Activated CD4-positive, alpha-beta T cell treated with anti-CD3 and anti-CD28 coated beads, Interleukin-2, amount 10 ng/mL, durations not matched to agents 24 days and 14 days (primary cell): ENCODE measurements at places on chromosomes 13 and 19. TPM values are rescaled to one million over a fixed set of nuclear protein-coding genes. Genes with fewer than 3 reads are reported as not detected.

Gene TMEM38A
- 0.42 and 0.83 TPM in 2 replicates for total RNA-seq

Gene LGALS14
- total RNA-seq, result not detected in 2 replicates

Gene FBXO27
- 0.14 and 0.17 TPM in 2 replicates for total RNA-seq

DNA sequence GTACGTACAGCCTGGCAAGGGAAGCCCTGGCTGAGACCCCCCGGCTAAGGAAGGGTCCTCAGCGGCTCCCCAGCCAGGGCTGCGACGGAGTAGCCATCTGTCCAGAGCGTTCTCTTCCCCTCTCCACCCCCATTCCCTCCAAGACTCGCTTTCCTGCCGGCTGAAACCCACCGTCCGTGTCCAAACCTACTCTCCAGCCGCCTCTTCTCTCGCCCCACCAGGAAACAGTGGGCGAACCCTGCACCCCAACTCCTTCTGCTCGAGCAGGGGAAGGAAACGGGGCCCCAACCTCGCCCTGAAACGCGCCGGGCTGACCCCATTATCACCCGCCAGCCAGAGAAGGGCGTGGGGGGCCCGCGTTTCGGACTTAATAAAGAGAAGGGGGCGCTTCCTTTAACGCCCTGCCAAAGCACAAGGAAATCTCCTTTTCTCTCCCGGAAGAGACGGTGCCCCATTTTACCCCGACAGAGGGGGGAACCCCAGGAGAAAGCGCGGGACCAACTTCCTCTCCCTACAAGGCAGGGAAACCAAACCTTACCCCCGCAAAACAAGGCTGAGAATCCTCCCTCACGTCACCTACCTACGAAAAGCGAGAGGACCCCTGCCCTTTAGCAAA, 2.5 kb downstream of the ZC3H4 start:
- H3K4me1 ChIP-seq, result peaks cover 52% of the 10 kb centered on the region
- peak overlapping the region; percentile 100 for H3K27ac ChIP-seq
- H3K27me3 ChIP-seq, result no peaks in the 10 kb centered on the region
- peaks cover 40% of the 10 kb centered on the region for H3K36me3 ChIP-seq
- peak overlapping the region; percentile 96 for H3K4me3 ChIP-seq

DNA sequence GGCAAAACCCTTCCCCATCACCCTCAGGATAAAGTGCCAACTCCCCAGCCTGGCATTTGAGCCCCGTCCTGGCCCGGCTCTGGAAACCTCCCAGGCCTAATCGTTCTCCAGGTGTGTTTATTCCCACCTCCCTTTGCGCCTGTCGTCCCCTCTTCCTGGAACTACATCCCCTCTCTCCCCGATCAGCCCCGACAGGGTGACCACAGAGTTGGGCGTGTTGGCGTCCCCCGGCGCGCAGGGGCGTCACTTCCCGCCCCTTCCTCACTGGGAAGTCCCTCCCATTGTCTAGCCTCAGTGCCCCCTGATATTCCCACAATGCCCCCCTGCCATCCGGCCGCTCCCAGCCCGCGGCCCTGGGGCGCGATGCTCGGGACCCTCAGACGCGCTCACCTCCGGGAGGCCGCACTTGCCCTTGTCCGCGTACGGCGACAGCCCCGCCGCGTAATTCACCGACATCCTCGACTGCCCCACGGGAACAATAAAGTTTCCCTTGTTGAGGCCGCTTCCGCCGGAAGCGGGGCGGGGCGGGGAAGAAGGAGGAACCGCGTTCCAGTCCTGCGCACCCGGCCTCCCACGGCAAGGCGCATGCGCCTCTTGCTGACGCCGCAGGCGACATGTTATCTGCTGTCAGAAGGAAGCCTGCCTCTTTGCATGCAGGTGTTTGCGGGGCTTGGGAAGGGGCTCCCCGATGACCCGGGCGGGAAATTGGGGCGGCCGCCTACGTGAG, at the start of the genes ANKRD24 and SIRT6:
Gene ANKRD24 (plus strand): TSS at position 606 of the 727 bp plus-strand sequence. CDS start 3,737 bp downstream, outside the sequence.
Gene SIRT6 (minus strand): TSS at position 480 of the 727 bp plus-strand sequence. CDS start 24 bp downstream, at position 456.
- peaks cover 40% of the 10 kb centered on the region for H3K4me1 ChIP-seq
- peak within 1 kb of the TSS; percentile 96 for H3K27ac ChIP-seq
- peaks cover 16% of the 10 kb centered on the region for H3K36me3 ChIP-seq
- H3K4me3 ChIP-seq, result peak within 1 kb of the TSS; percentile 99
- H3K27me3 ChIP-seq, result peaks cover 2% of the 10 kb centered on the region
- DNase-seq, result peak; percentile 99

DNA sequence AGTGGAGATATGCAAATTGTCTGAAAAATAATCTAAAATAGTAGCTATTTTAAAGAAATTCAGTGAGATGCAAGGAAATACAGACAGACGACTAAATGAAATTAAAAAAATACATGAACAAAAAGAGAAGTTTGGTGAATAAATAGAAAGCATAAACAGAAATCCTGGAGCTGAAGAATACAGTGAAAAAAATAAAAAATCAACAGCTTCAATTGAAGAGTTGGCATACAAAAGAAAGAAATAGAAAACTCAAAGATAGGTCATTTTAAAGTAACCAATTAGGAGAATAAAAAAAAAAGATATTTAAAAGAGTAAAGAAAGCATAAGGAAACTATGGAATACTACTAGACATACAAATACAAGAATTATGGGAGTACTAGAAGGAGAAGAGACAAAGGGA, 2191.5 kb upstream of the PCDH20 start:
- H3K4me1 ChIP-seq, result no peaks in the 10 kb centered on the region
- H3K27ac ChIP-seq, result no peak overlapping the region
- no peaks in the 10 kb centered on the region for H3K27me3 ChIP-seq
- DNase-seq, result no peak

DNA sequence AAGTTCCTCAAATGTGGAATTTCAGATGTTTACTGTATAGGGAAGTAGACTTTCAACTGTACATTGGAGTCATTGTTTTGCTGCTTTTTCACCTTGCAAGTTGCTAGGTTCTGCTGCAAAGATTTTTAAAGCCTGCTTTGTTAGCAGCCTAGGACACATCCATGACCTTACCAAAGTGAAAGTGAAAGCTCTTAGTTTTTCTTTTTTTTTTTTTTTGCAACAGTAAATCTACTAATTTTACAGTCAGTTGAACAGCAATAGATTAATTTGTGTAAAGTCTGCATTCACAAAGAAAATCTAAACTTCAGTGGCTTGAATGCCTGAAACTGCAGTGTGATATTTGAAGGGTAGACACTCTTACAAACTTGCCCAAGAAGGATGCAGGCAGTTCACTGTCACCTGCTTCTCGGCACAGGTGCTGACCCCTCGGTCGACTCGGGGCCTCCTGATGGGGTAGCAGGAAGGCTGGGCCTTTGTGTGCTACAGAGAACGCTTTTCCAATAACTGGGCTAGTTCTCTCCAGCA, 5.0 kb upstream of the MTIF3 start:
- no peaks in the 10 kb centered on the region for H3K27me3 ChIP-seq
- H3K27ac ChIP-seq, result peak overlapping the region; percentile 95
- H3K4me1 ChIP-seq, result peaks cover 15% of the 10 kb centered on the region
- DNase-seq, result peak; percentile 77
- H3K4me3 ChIP-seq, result peak overlapping the region; percentile 88

DNA sequence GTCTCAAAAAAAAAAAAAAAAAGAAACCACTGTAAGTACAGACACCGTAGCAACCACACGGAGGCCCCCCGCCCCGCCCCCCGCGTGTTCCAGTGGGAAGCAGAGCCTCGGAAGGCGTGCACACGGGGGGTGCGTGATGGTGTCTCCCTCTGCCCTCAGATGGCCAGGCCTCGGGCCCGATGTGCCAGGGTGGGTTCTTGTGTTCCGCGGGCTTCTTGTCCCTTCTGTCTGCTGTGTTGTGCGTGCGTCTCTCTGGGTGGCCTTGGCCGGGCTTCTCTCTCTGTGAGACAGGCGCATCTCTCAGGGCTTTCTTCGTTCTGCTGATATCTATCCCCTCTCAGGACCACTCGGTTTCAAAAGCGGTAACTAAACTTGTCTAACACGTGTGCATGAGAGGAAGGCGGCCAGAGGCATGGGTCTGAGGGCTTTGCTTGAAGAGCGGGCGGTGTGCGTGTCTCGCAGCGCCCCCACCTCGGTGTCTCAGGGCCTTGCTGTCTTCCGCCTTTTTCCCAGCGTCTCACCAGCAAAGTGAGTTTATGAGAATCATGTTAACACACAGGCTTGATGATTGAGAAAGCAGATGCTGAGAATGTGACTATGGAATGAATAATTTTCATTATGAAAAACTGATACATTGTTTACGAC, 12.6 kb downstream of the ATP11A start:
- peaks cover 3% of the 10 kb centered on the region for H3K36me3 ChIP-seq
- no peak for DNase-seq
- peaks cover 37% of the 10 kb centered on the region for H3K4me1 ChIP-seq
- no peaks in the 10 kb centered on the region for H3K27me3 ChIP-seq
- H3K4me3 ChIP-seq, result no peak overlapping the region

- H3K4me3 ChIP-seq, result peak overlapping the region; percentile 32
- no peaks in the 10 kb centered on the region for H3K27me3 ChIP-seq
- H3K4me1 ChIP-seq, result peaks cover 30% of the 10 kb centered on the region
Observed at GRCh38 chr13:113186061-113186900, 22.2 kb downstream of the PCID2 start.

- no peaks in the 10 kb centered on the region for H3K27me3 ChIP-seq
- no peaks in the 10 kb centered on the region for H3K36me3 ChIP-seq
- DNase-seq, result no peak
- no peaks in the 10 kb centered on the region for H3K4me1 ChIP-seq
- H3K4me3 ChIP-seq, result no peak overlapping the region
Observed at GRCh38 chr13:112622375-112622774, 34.4 kb upstream of the TUBGCP3 start.

DNA sequence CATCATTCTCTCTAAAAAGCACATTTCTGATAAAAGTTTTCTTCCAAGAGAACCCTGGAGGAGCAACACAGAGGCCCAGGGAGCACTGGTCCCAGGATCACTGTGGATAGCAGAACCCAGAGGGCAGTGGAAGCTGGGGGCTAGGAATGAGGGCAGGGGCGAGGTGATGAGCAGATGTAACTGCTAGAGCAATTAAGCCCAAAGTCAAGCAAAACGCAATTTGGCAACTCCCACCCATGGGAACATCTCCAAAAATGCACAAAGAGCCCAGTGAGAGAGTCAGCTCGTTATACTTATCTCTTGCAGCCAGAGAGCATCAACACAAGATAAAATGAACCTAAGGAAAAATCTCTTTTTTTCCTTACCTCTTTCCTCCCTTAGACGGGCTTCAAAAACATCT, 284.2 kb downstream of the TBC1D4 start:
- no peaks in the 10 kb centered on the region for H3K4me1 ChIP-seq
- no peak overlapping the region for H3K27ac ChIP-seq
- H3K27me3 ChIP-seq, result peaks cover 10% of the 10 kb centered on the region
- H3K4me3 ChIP-seq, result no peak overlapping the region
- DNase-seq, result no peak

- H3K36me3 ChIP-seq, result no peaks in the 10 kb centered on the region
- DNase-seq, result no peak
- peaks cover 4% of the 10 kb centered on the region for H3K27me3 ChIP-seq
- H3K4me3 ChIP-seq, result no peak within 1 kb of the TSS
Observed at GRCh38 chr19:50952910-50953309, at the start of gene KLK5. TSS of gene KLK5 (minus strand) at chr19:50953038. CDS start at chr19:50952657, 381 bp downstream.

DNA sequence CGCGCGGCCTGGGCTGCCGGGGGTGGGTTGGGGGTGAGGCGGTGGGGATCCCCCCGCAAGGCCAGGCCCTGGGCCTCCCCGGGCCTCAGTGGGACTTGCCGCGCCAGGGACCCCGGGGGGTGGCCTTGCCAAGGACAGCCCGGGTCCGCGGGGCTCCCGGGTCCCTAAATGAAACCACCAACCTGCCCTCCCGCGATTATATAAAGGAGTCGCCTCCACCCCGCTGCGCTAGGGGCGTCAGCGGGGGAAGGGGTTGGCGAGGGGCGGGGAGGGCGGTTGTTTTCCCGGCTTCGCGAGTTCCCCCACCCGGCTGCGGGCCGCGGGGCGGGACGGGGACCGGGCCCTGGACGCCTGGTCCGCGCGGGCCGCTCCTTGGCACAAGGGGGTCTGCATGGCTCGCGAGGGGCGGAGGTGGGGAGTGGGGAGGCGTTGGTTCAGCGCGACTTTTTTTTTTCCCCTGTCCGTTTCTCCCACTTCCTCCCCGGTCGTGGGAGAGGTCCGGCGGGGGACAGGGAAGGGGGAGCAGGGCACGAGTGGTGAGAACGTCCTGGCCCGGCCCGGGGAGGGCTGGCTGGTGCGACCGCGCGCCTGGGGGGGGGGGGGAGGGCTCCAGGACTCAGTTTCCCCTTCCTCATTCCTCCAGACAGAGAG, 822 bp upstream of the ZBTB7A start:
- peak overlapping the region; percentile 82 for H3K4me3 ChIP-seq
- H3K4me1 ChIP-seq, result peaks cover 22% of the 10 kb centered on the region
- DNase-seq, result peak; percentile 85
- H3K27me3 ChIP-seq, result no peaks in the 10 kb centered on the region
- peaks cover 6% of the 10 kb centered on the region for H3K36me3 ChIP-seq
